ENCODE measurements at places on chromosomes 12 and 14. TPM values are rescaled to one million over a fixed set of nuclear protein-coding genes. Genes with fewer than 3 reads are reported as not detected.

DNA sequence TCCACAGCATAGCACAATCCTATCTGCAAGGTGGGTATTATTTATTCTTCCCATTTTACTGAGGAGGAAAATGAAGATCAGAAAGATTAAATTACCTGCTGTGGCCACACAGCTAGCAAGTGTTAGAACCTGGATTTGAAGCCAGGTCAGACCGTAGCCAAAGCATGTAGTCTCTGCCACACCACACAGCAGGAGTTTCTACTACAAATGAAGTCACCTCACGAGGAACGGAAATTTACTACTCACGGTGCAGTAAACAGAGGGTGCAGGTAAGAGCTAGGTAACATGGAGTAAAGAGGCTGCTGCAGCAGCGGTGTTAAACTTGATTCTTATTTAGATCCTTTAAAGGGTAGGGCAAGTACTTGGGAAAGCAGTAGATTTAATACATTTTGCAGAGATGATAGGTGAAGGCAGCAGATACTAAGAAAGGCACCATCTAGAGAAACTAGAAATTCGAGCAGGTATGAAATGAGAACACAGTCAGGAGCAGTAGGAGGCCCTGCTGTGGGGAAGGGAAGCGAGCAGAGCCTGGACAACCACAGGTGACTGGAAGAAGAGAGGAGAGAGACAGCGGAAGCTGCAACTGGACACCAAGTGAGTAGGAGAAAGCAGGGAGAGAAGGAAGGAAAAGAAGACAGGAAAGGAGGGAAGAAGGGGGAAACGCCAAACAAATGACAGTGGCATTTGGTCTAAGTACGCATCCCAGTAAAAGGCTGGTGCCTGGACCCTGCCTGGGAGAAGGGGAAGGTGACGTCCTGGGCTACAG lies 21.5 kb downstream of the SPTB start:
- no peak for DNase-seq

GRCh38 chr14:55581342-55581771 lies 1.4 kb downstream of the KTN1 start:
- DNase-seq: no peak

The CALCOCO1 gene
- 24.0 TPM for polyA plus RNA-seq

The TAS2R42 gene
- not detected for polyA plus RNA-seq

The RNASE7 gene
- 0.10 TPM for polyA plus RNA-seq
